Uterus (tissue), 4 donors: ENCODE measurements at places on chromosomes 2 and 18. TPM values are rescaled to one million over a fixed set of nuclear protein-coding genes. Genes with fewer than 3 reads are reported as not detected.

CREB1 gene
- total RNA-seq: 36.5 TPM

RIT2 gene
- total RNA-seq: not detected

DNA sequence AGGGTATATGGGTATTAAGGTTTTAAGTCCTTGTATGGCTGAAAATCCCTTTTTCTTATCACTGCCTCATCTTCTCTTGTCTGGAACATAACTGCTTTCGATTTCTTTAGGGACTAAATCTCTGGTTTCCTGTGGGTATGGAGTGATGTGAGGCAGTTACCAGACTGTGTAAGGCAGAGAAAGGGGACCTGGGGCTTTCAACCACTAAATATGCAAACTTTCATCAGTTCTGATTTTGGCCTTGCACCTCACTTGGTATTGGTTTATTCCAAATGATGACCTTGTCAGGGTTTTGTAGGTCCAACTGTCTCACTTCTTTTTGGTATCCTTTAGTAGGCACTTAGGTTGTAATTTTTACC, 9.3 kb downstream of the MAP4K4 start:
- no peak for DNase-seq

- DNase-seq: peak; percentile 79
Observed at GRCh38 chr2:100013892-100014677, 128.3 kb downstream of the AFF3 start.

- no peak for DNase-seq
Observed at GRCh38 chr2:186718903-186719302, 25.0 kb downstream of the FAM171B start.

DNA sequence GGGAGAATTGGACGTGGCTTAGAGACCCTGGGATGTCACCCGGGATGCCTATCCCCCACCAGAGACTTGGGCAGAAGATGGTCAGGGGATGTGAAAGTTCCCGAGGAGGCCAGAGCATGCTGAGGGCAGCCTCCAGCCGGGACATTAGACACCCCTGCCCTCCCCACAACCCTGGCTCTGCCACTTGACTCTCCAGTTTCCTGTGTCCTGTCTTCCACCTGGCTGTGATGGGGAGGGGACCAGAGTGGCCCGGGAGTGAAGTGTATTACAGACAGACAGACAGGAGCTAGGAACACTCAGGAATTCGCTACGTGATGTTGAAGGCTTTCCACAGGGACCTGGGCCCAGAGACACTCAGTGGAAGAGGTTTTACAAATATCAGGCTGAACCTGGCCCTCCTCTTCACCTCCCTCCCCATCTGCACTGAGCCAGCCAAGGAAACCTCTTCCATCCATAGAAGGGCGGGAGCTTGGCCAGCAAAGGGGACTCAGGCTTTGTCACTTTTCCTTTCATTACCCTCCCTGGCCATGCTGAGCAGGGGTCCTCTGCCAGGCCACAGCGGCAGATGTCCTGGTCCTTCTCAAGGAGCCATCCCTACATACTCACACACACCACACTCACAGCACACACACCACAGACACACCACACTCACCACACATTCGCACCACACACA, 60.7 kb downstream of the SDC1 start:
- DNase-seq: no peak

DNA sequence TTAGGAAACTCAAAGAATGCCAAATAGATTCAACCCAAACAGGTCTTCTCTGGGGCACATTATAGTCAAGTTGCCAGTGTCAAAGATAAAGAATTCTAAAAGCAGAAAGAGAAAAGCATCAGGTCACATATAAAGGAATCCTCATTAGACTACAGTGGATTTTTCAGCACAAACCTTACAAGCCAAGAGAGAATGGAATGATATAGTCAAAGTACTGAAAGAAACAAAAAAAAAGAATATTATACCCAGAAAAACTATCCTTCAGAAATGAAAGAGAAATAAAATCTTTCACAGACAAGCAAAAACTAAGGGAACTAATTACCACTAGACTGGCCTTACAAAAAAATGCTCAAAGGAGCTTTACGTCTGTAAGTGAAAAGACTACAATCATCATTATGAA, 65.5 kb downstream of the TBR1 start:
- no peak for DNase-seq

DNA sequence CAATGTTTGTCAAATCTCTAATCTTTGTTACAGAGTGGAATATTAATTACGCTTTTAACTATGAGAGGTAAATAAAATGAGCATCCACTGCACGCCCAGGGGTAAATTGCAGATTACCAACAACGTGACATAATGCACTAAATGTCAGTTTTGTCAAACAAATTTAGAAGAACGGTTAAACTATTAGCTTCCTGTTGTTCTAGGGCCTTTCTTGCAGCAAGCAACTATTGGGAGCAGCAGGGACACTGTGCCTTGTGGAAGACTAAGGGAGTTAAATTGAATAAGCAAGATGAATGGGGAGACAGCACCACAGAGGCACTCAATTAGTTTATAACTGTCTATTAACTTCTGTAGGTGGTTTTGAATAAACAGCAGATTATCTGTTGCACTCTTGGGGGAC, 391.0 kb upstream of the RAB12 start:
- DNase-seq: no peak

DNA sequence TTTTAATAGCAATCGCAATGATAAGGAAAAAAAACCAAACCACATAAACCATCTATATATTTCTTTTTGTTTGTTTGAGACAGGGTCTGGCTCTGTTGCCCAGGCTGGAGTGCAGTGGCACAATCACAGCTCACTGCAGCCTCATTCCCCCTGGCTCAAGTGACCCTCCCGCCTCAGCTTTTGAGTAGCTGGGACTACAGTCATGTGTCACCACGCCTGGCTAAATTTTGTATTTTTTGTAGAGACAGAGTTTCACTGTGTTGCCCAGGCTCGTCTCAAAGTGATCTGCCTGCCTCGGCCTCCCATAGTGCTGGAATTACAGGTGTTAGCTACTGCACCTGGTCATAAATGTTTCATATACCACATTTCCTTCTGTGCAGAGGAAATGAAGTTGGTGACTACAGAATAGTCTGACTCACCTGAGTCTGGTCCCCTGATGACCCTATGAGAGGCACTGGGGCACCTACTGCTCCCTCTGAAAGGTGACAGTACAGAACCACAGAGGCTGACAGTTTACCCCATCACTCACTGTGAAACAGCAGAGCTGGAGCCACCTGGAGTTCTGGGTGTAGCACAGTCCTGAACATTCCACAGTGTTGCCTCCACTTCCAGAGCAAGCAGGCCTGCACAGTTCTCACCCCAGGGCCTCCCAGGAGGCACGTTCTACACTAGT, 183.7 kb upstream of the PXDN start:
- no peak for DNase-seq

DNA sequence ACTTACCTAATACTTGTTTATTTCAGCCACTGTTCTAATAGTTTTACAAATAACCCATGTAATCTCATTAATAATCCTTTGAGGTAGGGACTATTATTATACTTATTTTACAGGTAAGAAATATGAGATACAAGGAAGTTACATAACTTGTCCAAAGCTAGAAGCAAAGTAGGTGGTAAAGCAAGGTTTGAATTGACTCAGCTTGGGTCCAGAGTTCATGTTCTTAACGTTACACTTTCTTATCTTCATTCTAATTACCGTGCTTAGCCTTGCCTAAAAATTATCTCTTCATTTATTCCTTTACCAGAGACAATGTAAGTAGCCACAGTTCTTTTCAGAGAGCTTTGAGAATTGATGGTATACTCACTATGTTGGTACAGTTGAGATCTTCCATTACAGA, 743.6 kb downstream of the KCNJ3 start:
- no peak for DNase-seq

KLHL14 gene
- 9.5 TPM for total RNA-seq

DNA sequence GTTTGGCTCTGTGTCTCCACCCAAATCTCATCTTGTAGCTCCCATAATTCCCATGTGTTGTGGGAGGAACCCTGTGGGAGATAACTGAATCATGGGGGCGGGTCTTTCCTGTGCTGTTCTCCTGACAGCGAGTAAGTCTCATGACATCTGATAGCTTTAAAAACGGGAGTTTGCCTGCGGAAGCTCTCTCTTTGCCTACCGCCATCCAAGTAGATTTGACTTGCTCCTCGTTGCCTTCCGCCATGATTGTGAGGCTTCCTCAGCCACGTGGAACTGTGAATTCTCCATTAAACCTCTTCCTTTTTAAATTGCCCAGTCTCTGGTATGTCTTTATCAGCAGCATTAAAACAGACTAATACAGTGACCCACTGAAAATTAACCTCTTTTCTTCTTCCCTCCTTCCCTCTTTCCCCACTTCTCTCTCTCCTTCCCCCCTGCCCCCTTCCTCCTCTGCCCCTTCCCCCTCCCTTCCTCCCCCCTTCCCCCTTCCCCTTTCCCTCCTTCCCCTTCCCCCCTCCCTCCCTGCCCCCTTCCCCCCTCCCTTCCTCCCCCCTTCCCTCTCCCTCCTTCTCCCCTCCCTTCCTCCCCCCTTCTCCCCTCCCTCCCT, 818.8 kb downstream of the SLC4A3 start:
- DNase-seq: no peak

SCYGR3 gene
- total RNA-seq: not detected

TLX2 gene
- total RNA-seq: 0.55 TPM

IL1R2 gene
- 2.9 TPM for total RNA-seq

GALNT5 gene
- total RNA-seq: not detected

- DNase-seq: no peak
Observed at GRCh38 chr2:180012523-180012922, 5.4 kb upstream of the CWC22 start.

ASAP2 gene
- 30.3 TPM for total RNA-seq

DNA sequence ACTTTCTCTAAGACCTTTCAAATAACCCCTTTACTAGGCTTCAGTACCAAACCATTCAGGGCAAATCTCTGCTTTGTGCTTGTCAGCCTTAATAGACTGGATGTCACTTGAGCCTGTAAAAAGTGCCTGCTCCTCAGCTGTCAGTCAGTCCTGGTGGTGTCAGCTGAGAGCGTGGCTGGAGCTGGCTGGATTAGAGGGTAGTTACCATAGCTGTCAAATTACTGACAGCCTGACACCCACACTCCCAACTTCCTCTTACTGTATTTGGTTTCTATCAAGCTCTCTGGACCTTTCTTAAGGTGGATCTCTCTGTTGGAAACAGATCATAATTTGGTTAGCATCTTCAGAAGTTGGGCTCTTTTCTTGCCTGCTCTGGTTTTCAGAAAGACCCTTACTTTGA, 371.4 kb upstream of the ATP5MC3 start:
- DNase-seq: no peak

DNA sequence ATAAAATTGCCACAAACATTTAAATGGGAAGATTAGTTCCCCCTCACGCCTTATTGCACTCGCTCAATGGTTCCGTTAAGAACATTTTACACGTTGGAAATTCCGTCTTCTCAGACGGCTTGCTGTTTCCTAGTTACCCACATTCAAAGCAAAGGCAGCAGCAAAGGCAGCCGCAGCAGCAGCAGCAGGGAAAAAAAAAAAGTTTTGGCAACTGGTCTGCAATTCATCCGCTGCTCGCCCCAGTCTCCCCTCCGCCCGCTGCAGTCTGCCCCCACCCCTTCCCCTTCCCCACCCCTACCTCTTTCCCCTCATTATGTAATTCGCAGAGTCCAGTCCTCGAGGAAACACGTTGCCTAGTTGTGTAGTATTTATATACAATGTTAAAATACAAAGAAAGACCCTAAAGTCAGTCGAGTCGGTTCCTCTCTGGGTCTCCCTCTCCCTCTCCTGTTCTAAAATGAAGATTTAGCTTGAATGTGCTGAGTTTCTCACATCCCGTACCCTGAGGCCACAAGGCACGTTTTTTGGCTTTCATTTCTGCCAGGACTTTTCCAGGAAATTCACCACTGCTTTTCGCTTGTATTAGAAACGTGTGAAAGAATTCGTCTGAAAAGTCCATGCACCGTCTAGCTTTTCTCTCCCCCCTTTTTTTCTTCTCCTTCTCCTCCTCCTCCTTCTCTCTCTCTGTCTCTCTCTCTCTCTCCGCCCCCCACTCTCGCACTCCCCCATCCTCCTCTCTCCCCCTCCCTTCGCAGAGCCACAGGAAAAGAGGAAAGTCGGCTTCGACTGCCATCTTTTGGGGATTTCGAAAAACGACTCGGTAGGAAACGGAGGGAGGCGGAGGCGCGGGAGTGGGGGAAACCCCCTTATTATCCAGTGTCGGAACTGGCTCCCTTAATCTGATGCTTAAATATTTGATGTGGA, 140.0 kb downstream of the MEIS1 start:
- peak; percentile 83 for DNase-seq

DNA sequence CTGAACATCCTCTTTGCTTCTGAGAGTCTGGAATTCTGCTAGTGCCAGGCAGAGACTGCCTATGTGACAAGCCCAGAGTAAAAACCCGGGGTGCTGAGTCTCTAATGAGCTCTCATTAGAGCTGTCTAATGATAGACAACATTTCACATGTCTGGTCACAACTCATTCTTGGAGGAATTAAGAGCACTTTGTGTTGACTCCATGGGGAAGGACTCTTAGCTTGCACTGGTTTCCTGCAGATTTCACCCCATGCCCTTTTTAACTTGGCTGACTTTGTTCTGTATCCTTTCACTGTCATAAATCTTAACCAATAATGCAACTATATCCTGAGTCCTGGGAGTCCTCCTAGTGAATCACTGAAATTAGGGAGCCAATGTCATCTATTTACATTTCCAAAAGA, 33.5 kb downstream of the FBXO15 start:
- no peak for DNase-seq

B4GALT6 gene
- total RNA-seq: 1.5 TPM

DNA sequence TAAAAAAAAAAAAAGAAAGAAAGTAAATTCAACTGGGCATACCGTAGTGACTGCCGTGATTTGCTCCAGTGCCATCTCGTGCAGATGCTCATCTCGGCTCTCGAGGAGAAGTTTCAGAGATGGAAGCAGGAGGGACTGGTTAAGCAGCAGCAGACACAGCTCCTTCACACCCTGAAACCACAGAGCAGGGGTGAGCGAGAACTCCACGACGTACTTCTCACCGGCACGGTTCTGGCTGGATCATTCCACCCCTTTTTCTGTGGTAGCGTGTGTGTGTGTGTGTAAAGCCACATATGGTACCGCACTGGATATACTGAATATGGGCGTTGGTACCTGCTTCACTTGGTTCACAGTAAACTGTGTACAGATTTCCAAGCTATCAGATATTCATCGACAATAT, 382.2 kb downstream of the NBAS start:
- DNase-seq: no peak
